Ovary (tissue), 10 donors: ENCODE measurements at places on chromosomes 4 and X.

DNA sequence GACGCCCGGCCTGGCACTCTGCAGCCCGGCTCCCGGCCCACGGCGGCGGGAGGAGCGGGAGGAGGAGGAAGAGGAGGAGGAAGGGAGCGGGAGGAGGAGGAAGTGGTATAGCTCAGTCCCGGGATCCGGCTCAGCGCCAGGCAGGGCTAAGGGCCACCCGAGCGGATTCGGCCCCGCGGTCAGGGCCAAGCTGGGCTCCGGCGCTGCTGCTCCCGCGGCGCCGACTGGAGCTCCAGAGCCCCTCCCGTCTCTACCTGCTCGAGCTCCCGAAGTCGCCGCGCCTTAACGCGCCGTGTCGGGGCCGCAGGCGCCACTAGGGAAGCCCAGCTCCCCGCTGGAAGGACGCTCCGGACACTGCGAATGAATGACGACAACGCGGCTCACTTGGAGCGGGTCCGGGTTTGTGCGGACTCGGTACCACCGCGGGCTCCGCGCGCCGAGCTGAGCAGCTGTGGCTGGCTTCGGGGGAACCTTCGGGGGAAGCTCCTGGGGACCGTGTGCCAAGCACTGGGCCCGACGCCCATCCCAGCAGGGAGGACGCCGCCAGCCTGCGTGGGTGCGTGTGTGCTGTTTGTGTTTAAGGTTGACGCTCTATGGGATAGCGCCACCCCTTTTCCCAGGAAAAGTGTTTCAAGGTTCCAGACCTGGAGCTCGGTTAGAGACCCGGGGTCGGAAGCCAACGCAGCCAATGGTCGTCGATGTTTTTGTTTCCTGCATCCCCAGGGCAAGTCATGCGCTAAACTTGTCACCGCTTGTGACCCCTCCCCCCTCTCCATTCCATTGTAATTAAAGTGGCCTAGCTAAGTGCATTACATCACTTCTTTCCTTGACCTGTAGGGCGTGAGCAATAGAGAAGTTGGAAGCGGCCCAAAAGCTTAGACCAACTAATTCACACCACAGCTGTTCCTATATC lies at the start of gene TBC1D9:
Gene TBC1D9 (minus strand): TSS at position 67 of the 913 bp plus-strand sequence. CDS start 340 bp downstream, outside the sequence.
- peak; percentile 75 for DNase-seq

GRCh38 chr4:188463909-188464308 lies 324.7 kb downstream of the TRIML1 start:
- DNase-seq: no peak

GRCh38 chr4:86921608-86922252 lies 13.1 kb upstream of the AFF1 start:
- DNase-seq: no peak

DNA sequence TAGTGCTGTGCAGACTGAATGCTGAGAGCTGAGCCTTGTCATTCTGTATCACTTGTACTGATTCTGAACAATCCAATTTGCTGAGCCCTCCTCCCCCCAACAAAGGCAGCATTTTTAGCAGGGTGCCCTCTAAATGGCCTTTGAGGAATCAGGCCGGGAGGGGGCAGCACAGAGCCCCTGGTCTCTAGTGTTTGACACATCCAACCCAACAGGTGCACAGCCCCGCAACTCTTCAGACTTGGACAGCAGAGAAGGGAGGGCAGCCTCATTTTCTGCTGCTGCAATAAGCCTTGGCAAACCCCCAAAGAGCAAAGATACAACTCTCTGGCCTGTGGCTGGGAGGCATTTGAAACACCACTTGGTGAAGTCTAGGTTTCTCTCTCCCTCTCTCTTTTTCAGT lies 3.4 kb downstream of the ATP1B4 start:
- peak; percentile 31 for DNase-seq

DNA sequence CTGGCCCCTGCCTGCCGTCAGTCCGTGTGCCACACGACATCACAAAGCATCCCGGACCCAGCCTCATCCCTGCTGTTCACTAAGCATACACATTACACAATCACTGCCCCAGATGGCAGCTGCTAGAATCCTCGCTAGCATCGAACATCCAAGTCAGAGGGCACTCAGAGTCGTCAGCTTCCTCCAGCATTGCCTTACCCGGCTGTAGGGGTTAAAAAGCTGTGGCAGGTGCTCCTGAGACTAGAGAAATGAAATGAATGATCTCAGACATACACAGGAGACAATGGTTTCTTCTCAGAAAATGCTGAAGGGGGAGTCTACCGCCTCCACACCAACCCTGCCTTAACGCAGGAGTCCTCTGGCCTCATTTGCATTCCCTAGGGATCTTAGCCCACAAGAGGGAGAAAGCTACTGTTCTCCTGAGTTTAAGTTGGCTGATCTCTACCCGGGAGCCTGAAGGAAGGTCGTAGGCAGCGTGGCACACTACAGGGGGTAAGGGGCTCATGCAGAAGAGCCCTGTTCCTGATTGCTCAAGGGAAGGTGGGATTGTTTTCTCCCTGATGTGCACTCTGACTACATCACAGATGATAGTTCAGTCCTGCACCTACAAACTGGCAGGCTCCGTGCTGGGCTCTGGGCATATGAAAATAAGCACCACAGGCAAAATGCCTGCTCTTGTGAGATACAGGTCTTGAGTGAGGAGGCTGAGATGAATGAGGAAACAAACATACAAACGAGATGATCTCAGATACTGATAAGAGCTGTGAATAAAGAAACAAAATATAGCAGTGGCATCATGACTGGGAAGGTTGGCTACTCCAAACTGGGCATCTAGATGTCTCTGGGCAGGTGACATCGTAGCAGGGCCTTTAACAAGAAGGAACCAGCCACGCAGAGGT lies 2.6 kb upstream of the KIAA0232 start:
- DNase-seq: no peak

- DNase-seq: no peak
Measured at GRCh38 chrX:115592997-115593734, 32.2 kb downstream of the PLS3 start.

DNA sequence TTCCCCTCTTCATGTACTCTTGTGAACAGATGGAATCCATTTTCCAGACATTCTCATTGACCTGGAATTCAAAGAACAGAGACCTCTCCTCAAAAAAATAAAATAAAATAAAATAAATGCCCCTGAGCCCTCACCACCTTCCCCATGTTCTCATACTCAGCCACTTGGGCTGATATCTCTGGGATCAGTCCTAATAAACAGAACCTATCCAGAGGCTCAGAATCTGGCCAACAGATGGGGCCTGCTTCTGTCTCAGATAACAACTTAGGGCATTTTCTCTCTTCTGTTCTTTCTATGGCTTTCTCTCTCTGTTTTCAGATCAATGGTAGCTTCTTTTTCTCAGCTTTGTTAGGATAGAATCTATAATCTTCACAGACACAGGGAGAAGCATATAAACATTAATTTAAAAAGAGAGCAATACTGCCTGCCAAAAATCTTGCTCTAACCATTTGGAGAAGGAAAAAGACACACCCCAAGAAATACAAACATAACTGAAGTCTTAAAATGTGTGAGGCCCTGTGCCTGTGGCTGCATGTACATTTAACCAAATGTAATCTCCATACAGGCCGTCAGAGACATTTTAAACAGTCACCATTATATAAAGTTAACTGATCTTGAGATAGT lies 907.1 kb downstream of the FAT4 start:
- no peak for DNase-seq

DNA sequence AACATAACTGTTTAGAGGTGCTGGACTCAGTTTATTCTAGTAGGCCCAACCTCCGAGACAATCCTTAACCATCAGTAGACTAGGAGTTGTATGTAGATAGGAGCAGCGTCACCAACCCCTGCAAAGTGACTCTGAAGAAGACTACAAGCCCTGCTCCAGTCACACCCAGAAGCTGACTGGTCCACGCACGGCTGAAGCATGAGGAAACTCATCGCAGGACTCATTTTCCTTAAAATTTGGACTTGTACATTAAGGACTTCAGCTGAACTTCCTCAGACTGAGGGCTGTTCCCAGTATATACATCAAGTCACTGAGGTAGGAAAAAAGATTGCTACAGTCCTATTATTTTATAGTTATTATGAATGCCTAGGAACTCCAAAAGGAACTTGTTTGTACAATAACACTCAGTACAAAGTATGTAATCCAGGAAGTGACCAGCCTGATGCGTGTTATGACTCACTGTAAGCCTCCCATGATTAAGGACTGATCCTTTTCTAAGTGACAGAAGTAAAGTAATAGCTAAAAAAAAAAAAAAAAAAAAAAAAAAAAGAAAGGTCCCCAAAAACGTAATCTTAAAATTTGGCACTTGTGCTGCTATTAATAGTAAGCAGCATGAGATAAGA lies 41.6 kb upstream of the UGT2B7 start:
- no peak for DNase-seq
